Progenitor cell of endocrine pancreas (in vitro differentiated cells): ENCODE measurements at places on chromosomes 7 and 10. TPM values are rescaled to one million over a fixed set of nuclear protein-coding genes. Genes with fewer than 3 reads are reported as not detected.

Gene PTPN20
- 0.55 TPM in 1 of 2 replicates, not detected in the other for total RNA-seq

Gene CPA4
- 4.9 and 5.1 TPM in 2 replicates for total RNA-seq

Gene OR2A7
- 8.0 and 9.3 TPM in 2 replicates for total RNA-seq

Gene LIPM
- total RNA-seq = not detected in 2 replicates

Gene TRPV5
- total RNA-seq = 0.13 and 0.14 TPM in 2 replicates
